ENCODE measurements at places on chromosomes 2 and 18.

GRCh38 chr2:29075894-29076705, 1.8 kb upstream of the PCARE start:
- DNase-seq = no peak

- DNase-seq = no peak
These were observed 157.4 kb upstream of the RGPD4 start for GRCh38 chr2:107669335-107669734.

DNA sequence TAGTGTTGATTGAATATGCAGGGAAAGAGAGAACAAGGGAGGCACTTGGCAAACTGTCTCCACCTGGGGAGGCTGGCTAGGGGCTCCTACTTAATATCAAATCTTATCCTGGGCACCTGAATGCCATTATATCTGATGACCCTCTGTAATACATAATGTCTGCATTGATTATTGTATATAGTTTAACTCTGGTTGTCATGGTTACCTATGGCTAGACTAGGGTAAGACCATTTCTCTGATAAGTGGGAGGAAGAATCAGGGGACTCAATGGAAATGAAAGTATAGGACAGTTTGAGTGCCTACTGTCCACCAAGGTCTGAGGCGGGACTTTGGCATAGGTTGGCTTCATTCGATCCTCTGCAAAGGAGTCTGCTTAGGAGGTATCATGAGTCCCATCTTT, 7.2 kb upstream of the TET3 start:
- DNase-seq = no peak

DNA sequence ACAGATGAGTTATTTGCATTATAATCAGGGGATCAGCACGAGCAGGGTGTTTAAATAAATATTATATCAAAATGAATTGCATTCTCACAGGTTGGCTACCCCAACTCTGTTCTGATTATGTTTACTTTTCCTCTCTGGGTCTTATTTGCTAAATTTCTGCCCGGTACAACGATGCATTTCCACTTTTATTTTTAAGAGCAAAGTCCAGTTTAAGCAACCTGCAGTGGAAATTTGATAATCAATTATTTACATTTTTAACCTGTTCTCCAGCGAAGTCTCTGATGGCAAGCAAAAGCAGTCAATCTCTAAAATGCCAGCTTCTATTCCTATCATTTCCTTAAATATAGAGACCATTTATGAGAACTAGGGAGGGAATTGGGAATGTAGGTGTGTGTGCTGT, 966.6 kb upstream of the SOX11 start:
- no peak for DNase-seq

- no peak for DNase-seq
These were observed 97.1 kb downstream of the TXNL1 start for GRCh38 chr18:56541340-56541739.

DNA sequence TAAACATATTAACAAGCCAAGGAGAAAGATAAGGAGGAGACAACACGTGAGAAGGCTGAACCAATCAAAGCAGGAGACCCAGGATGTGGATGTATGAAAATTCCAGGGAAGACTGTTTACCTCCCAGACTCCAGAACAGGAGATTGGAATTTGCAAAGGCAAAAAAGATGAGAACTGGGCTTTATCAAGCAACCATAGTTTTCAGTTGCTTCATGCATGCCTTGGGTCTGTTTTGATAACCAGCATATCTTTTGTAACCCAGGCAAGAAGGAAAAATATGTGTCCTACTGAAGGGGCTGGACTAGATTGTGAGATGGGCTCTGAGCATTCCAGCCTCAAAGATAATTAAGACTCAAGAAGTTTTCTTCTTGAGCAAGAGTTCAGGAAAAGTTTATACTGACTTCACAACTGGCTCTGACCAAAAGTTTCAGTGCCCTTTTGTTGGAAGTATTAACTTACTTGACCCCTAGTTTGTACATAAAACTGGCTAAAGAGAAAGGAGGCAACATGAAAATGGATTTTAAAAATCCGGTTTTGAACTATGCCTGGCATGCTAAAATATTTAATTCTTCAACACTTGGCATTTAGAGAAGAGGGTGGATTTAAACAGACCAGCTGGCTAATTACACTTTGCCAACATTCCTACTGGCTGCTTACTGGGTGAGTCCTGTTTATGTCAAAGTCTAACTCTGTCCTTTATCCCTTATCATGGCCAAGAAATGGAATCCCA, 79.3 kb upstream of the CD28 start:
- no peak for DNase-seq

GRCh38 chr2:142100139-142100873, 30.5 kb downstream of the LRP1B start:
- DNase-seq = no peak

- DNase-seq = no peak
These were observed 1480.0 kb downstream of the LRP1B start for GRCh38 chr2:140650825-140651224.

DNA sequence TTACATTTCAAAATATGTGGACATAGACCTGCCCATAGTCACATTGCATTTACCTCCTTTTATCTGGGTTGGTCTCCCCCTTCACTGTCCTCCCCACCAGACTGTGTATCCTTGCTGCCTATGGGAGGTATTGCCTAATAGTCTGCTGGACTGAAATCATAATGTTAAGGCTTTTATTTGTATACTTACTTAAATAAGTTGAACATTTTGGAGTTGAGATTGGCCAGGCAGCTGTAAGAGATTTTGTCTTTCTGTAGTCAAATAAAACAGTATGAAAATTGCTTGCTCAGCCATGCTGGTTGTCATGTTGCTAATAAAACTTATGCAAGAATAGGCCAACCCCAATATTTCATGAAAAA, 280.9 kb downstream of the PTPRM start:
- DNase-seq = no peak

GRCh38 chr18:54877076-54877475, 48.8 kb downstream of the RAB27B start:
- no peak for DNase-seq

GRCh38 chr18:61364953-61365352, 31.7 kb downstream of the CDH20 start:
- no peak for DNase-seq

- DNase-seq = no peak
These were observed 60.6 kb downstream of the ITGA4 start for GRCh38 chr2:181517685-181518301.

DNA sequence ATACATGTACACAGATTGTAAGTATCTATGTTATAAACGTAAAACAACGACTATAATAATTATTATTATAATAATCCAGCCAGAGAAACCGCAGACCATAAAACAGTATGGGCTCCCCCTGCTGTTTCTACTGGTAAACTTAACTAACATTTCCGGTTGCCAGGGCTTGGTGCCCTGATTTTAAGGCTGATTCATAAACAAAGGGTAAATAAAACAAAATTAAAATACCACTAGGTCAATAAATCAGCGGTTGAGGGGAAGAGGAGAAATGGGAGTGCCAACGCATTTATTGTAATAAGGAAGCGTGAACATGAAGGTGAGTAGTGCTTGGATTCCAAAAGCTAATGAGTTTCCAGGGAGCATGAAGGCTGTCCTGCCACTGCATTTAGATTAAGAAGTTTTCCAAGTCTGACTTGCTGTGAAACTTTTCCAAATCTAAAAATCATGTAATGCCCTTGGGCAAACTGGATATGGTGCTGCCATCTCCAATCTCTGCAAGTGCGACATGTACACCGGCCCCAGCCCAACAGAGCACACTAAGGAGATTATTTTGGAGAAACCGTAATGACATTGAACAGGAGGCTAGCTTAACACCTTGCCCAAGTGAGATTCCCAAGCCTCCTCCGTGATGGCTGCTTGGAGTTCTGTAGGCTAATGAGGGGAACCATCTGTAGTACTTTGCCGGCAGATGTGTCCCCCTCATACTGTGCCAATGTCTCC, 50.7 kb upstream of the HNRNPA3 start:
- no peak for DNase-seq

DNA sequence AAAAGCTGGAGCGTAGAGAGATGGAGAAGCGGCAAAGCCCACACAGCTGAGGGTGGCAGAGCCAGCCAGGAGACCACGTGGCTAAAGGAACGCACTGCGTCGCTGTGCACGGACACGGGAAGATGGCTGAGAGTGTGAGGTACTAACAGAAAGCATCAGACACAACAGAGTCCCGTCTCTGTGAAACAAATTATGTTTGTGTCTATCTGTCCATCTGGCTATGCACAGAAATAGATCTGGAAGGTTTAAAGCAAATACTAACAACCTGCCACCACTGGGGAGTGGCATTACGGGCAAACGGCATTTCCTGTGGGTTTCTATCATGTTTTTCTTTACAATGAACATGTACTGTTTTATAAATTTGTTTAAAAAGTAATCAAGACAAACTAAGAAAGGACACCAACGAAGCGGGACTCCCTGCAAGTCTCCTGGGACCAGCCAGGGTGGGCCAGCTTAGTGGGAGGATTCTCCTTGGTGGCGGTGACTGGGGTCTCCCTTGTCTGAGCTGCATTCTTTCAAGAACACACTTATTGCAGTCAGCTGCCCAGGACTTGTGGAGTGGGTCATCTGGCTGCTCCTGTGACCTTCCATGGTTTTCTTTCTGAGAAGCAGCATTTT, 262.2 kb downstream of the TWIST2 start:
- DNase-seq = no peak

All from stimulated activated CD8-positive, alpha-beta memory T cell treated with anti-CD3 and anti-CD28 coated beads, Interleukin-4, amount 100 ng/mL, for 1 hour (primary cell).